NCI-H1417 (cell line): ENCODE measurements at places on chromosomes 13 and 19.
A peak's percentile ranks its signal among the peaks of the same experiment; 100 is the strongest.

GRCh38 chr13:39486758-39487157 is 116.2 kb downstream of the LHFPL6 start:
- DNase-seq: no peak

- no peak for DNase-seq
These were observed 7.1 kb downstream of the UBE2S start for GRCh38 chr19:55400281-55401087.

DNA sequence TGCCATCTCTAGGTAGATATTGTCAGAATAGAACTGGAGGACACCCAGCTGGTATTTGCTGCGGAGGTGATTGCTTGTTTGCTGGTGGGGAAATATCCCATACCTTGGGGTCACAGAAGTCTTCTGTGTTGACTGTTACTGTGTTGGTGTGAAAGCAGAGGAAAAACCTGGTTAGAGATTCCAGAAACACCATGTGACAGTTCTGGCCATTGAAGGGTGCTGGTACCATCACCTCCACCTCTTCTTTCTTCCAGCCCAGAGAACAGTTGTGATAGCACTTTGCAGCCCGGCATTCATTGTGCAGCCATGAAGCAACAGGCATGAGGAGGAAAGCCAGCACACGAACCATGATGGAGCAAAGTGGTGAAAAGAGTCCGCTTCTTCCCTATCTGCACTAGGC is 4.9 kb upstream of the LHFPL6 start:
- DNase-seq: no peak

DNA sequence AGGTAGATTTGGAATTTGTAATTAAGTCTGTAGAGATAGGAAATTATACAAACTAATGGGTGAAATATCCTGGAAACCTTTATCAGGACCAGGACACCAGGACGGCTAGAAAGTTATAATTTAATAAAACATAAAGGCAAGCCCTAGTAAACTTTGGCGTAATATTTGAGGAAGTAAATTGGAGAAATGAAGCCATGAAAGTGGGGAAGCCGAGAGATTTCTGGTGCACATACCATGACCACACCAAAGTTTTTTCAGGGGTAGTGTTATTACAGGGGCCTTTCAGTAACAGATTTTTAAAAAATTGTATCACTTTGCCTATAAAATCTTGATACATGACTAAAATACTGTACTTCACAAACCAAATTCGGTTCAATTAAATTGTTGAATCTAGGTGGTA is 54.7 kb upstream of the URAD start:
- no peak for DNase-seq

GRCh38 chr13:47126432-47126831 is 229.6 kb upstream of the HTR2A start:
- DNase-seq: no peak

- DNase-seq: no peak
These were observed 368.9 kb downstream of the COG6 start for GRCh38 chr13:40024204-40024966.

DNA sequence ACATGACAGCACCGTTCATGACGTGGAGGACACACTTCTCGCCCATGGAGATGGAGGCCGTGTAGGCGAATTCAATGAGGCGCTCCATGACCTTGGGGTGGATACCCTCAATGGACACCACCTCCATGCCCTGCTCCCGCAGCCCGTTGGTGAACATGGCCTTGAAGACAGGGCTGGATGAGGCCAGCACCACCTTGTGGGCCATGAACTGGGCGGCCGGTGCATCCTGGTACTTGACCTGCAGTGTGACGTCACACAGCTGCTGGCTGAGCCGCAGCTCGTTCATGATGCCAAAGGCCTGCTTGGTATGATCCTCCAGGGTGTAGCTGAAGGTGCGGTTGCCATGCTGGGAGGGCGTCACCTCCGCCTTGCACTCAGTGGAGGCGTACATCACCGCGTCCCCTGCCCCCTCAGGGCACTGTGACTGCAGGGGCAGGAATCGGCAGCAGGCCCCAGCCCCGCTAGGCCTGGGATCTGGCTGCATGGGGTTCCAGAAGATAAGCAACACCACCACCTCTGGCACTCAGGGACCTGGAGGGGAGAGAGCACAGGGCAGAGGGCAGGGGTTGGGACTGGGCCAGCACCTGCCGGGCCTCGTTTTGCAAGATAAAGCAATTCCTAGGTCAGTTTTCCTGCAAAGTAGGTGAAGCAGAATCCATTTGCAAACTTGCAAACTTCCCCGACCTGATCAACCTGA is 3.5 kb downstream of the KEAP1 start:
- DNase-seq: no peak

GRCh38 chr19:12825254-12826131 is 8.9 kb downstream of the RTBDN start:
- DNase-seq: no peak

GRCh38 chr13:76223999-76224398 is 587.9 kb downstream of the LMO7 start:
- no peak for DNase-seq

DNA sequence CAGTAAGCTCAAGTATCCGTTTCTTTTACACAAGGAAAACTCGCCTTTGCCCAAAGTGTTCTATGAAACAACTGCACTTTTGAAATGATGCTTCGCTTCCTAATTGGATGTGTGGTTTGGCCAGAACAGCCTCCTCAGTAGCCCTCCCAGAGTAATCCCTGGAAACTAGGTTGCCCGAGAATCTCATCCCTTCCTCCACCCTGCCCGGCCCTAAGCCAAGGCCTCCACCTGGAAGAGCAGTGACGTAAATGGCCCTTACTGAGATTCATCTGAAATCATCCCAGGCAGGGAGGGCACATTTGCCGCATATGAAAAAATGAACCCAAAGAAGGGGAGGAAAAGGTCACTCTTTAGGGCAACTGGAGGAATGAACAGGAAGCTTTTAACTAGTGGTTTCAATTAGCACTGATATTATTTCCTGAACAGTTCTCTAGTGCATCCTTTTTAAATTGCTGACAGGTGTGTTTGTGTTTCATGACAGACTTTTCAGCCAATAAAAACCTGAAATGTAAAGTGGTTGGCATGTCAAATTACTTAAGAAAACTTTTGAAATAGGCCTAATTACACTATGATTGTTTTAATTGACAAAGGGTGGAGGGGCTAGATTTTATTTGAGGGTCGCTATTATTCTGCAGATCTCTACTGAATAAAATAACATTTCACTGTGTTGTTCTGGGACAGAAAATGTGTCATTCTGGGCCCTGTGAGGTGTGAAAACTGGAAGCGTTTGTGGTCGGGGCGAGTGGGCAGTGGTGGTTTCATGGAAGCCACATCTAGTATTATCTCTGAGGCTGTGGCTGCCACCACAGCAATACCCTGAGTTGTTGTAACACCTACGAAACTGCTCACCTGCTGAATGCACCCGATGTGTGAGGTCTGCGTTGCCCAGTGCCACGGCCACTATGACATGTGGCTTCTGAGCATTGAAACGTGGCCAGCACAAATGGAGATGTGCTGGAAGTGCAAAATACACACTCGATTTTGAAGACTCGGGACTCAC is 112.1 kb downstream of the ZIC5 start:
- DNase-seq: no peak

DNA sequence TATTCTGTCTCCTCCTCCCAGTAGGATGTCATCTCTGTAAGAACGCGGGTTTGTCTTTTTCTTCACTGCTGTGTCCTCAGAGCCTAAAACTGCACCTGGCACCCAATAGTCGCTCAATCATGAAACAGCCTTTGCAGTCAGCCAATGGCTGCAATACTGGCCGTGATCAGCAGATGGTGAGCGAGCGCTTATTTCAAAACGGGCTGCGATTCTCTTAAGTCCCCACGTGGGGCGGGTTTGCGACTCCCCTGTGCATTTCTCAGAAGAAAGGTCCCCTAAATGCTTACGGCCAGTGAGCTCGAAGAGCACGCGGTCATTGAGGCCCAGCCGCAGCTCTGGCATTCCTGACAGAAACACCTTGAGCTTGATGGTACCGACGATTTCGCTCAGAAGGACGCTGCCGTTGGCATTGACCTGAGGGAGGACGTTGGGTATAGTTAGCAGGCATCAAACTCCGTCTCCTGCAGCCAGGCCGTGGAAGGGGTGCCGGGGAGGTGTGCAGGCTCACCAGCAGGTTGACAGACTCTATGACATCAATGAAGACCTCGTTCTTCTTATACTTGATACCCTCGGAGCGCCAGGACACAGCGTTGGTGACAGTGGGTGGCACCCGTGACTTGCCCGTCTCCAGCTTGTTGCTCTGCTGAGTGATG is 6.0 kb downstream of the AP1M2 start:
- peak; percentile 77 for DNase-seq

GRCh38 chr19:632579-633067 is 714 bp downstream of the POLRMT start:
- no peak for DNase-seq

DNA sequence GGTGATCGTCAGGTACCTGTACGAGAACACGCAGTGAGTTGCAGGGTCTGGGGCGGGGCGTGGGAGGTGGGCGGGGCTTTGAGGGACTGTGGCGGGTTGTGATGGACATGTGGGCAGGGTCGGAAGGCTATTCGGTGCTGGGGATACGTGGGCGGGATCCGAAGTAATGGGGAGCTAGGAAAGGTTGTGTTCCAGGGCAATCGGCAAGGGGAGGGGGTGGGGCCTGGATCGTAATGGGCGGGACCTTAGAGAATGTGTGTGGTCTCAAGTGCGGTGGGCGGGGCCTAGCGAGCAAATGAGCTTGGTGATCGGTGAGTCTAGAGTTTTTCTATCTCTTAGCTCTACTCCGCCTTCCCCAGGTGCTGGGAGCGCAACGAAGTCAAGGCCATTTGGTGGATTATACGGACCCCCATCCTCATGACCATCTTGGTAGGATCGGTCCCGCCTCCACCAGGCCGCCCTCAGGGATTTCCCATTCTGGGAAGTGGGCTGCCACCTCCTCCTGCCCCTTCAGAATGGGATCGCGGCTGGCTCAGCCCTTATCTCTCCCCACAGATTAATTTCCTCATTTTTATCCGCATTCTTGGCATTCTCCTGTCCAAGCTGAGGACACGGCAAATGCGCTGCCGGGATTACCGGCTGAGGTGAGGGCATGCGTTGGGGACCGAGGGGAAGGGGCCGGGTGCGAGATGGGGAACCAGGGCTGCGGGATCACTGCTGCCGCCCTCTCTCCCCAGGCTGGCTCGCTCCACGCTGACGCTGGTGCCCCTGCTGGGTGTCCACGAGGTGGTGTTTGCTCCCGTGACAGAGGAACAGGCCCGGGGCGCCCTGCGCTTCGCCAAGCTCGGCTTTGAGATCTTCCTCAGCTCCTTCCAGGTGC is 9.6 kb downstream of the GIPR start:
- no peak for DNase-seq

- no peak for DNase-seq
These were observed 20.7 kb upstream of the XPO4 start for GRCh38 chr13:20923272-20923671.

- peak; percentile 42 for DNase-seq
These were observed 1.1 kb upstream of the PDE4A start for GRCh38 chr19:10419200-10419645.

GRCh38 chr13:109157275-109157674 is 527.9 kb downstream of the MYO16 start:
- DNase-seq: no peak

DNA sequence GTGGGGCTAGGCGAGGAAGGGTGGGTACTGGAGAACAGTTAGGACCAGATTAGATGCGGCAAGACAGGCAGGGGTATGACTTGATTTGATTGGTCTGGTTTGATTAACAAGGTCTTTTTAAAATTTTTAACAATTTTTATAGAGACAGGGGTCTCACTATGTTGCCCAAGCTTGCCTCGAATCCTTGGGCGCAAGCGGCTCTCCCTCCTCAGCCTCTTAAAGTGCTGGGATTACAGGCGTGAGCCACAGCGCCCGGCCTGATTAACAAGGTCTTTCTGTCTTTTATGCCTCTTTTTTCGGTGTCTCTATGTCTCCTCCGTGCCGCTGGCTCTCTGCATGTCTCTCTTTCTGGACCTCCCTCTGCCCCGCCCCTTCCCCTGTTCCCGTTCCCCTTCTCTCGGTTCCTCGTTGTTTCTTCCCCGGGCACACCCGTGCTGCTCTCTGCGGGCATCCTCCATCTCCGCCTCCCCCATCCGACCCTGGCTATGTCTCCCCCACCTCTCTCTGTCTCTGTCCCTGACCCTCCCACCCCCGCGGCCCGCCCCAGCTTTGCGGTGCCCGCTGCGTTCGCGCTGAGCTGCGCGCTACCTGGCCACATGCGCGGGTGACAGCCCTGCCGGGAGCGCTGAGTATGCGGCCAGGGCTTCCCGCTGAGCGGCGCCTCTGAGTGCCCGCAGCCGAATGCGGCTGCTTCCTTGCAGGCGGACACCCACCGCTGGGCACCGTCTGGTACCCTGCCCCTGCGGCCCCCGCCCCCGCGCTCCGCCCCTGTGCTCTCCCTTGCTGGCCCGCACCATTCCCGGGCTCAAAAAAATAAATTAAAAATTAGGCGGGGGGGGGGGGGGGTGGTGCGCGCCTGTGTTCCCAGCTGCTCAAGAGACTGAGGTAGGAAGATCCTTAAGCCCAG is 8.1 kb upstream of the SDHAF1 start:
- DNase-seq: peak; percentile 81

DNA sequence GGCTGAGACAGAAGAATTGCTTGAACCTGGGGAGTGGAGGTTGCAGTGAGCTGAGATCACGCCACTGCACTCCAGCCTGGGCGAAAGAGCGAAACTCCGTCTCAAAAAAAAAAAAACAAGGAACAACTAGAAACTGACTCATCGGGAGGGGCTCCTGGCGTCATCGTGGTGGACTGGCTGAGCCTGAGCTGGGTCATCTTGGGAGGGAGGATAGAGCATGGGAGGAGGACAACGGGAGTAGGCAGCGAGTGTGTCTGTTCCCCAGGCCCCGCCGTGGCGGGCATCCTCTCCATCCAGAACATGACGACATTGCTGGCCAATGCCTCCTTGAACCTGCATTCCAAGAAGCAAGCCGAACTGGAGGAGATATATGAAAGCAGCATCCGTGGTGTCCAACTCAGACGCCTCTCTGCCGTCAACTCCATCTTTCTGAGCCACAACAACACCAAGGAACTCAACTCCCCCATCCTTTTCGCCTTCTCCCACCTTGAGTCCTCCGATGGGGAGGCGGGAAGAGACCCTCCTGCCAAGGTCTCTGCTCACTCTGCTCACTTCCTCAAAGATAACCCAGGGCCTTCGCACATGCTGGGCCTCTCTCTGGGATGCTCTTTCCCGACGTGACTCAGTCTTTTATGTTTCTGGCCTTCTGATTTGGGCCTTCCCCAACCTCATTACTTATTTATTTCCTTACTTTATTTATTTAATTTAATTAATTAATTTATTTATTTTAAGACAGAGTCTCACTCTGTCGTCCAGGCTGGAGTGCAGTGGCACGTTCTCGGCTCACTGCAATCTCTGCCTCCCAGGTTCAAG is 16.6 kb downstream of the DDX39A start:
- no peak for DNase-seq

DNA sequence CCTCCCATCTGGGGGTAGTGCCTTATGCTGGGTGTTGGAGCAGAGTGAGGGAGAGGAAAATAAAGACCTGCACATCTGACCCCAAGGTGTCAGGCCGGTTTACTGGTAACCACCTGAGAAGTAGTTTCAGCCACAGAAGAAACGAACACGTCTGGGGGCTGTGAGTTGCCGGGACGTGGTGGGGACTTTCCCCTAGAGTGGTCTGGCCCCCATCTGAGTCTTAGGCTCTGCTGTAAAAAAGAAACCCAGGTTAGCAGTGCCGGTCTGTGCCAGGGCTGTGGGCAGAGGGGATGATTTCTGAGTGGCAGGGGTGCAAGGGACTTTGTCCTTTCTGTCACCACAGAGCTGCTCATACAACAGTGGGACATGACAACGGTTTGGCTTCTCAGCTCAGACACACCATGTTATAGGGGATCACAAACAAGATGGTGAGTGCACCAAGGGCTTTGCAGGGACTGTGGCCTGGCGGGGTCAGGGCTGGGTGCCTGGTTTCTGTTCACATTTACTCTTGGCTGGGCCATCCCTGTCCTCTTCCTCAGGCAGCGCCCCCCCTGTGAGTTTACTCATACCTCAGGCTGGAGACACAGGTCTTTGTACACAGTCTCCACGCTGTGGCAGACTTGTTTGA is 9.0 kb downstream of the GCDH start:
- no peak for DNase-seq
